Nucleus accumbens (tissue), 56 donors: ENCODE measurements at places on chromosomes 5 and 9.

- DNase-seq: no peak
Measured at GRCh38 chr9:113488490-113488889, 25.0 kb downstream of the RGS3 start.

DNA sequence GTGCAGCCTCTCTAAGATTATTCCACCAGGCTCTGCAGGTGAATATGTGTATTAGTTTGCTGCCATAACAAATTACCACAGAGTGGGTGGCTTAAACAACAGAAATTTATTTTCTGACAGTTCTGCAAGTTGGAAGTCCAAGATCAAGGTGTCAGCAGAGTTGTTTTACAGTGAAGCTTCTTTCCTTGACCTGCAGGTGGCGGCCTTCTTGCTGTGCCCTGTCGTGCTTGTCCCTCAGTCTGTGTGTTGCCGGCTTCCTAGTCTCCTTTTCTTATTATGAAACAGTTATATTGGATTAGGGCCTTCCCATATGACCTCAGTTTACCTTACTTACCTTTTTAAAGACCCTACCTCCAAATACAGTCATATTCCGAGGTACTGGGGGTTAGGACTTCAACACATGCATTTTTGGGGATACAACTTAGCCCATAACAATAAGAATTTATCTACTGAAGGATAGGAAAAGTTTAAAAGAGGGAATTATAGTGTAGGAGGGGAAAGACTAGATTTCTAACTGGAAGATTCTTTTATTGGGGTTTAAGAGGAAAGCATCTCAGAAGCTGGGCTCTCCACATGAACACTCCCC is 97.4 kb downstream of the OSTF1 start:
- no peak for DNase-seq

DNA sequence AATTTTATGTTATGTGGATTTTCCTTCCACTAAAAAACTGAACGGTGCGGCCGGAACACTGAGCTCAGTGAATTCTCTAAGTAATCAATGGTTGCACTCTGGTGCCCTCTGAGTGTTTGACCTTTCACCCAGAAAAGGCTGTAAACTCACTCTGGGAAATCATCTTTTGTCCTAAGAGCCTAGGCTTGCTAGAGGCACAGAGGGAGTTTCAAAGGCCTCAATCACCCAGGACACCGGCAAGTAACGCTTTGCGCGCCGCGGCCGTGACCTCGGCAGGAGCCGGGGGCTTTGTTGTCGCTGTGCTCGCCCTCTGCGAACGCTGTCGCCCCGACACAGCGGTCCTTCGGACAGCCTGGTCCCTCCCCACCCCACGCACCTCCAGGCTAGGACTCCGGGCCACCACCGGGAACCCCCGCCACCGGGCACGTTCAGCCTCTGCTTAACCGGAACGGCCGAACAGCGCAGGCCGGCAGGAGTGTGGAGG is 703 bp downstream of the ISCA1 start:
- no peak for DNase-seq

DNA sequence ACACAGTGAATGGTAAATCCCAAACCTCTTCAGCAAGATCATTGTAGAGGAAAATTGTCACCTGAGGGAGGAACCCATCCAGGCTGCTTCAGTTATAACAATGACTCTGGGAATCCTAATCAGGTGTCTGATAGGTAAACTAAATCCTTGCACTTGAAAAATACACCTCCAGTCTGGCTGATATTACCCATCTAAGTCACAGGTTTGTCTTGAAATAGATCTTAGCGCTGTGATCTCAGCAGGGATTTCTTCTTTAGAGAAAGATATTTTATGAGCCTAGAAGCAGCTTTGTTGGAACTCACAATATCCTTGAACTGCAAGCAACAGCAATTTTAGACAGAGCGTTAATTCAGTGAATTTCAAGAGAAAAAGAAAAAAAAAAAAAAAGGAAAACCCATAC is 149.7 kb downstream of the SGCD start:
- no peak for DNase-seq

DNA sequence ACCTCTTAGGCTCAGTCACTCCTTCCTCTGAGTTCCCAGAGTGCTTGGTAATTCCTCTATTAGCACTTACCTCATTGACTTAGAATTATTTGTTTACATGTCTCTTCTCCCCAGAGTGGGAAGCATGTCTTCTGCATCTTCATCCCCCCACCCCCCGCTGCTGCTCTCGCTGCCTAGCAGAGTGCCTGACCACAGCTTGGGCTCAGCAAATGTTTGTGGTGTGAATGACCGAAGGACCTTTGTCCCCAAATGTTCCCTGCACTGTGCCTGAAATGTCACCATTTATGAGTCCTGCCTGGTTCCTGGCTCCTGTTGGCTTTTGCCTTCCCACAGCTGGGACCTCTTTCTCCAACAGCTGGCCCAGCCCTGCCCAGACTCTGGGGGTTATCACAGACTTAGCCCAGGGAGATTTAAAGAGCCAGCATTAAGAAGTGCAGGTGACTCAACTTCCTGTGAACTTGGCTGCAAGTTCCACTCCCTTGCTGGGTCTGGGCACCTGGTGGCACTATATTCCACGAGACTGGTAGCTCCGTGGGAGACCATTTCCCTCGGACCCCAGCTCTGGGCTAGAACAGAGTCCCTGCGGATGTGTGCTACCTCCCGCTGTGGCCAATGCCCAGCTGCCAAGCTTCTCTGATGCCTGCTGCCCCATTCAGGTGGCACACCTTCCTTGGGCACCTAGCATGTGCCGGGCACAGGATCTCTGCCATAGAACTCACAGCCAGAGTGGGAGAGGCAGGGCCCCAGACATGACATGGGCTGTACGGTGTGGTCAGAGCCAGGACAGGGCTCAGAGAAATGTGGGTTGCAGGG is 1.8 kb upstream of the HMCN2 start:
- DNase-seq: no peak

- no peak for DNase-seq
Measured at GRCh38 chr5:56099346-56099745, 104.6 kb upstream of the IL6ST start.

GRCh38 chr5:123132316-123132715 is 43.3 kb downstream of the PRDM6 start:
- DNase-seq: no peak

DNA sequence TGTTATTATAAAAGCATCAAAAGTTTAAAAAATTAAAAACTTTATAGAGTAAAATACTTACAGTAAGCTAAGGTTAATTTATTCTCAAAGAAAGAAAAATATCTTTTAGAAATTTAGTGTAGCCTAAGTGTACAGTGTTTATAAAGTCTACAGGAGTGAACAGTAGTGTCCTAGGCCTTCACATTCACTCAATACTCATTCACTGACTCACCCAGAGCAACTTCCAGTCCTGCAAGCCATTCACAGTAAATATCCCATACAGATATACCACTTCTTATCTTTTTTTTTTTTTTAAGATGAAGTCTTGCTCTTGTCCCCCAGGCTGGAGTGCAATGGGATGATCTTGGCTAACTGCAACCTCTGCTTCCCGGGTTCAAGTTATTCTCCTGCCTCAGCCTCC is 73.1 kb upstream of the FST start:
- no peak for DNase-seq

DNA sequence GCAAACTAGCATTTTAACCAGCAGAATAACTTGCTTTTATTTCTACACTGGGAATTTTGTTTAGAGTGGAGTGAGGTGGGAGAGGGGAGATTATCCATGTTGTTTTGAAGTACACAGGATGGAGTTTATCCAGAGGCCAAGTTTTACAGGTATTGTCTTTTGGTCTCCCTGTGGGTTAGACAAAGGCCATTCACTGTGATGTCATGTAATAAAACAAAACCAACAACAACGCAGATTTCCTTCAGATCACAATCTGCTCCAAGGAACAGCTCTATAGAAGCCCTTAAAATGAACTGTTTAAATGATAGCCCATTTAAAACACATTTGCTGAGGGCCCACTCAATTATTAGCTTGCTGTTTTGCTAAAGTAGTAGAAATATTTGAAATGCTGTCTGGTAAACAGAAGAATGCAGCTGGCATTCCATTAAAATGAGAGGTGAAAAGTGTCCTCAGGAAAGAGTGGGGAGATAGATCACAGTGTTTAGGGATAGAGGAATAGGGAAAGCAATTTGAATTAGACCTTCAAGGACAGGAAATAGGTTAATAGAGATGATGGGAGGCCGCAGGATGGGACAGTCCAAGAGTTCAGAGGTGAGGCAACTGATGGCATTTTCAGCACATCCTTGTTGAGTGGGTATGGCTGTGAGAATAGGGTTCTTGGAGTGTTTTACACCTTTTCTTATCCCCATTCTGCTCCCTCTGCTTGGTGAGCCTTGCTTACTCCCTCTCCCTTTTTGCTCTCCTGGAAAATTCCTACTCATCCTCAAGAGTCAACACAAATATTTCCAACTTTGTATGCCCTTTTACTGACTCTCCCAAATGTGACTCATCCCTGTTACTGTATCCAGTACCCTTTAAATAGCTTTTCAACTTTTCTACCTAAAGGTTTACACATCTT is 140.1 kb upstream of the NR3C1 start:
- DNase-seq: no peak

DNA sequence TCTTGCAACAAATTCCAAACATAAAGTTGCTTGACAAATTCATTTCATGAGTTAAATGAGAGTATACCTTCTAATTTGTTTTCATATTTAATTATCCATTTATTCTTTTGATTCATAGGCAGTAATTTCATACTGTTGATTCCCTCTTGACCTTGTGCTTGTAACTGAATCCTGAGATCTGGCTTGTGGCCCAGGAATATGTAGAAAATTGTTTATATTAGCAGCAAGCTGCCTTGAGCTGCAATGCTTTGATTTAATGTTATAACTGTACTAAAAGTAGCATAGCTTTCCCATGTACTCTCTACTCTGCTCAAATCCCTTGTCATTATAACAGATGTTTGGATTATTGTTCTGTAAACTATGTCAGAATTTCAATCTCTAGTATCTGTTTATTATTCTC is 780.7 kb downstream of the NR2F1-AS1 start:
- no peak for DNase-seq

DNA sequence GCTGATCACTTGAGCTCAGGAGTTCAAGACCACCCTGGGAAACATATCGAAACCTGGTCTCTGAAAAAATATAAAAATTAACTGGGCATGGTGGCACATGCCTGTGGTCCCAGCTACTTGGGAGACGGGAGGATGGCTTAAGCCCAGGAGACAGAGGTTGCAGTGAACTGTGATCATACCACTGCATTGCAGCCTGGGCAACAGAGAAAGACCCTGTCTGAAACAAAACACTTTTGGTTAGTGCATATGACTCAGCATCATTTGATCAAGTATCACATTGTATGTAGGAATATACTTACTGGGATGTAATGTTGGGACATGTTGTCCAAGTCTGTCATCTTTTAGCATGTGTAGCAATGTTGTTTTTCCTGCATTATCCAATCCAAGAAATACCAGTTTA is 12.0 kb downstream of the SAR1B start:
- DNase-seq: no peak

DNA sequence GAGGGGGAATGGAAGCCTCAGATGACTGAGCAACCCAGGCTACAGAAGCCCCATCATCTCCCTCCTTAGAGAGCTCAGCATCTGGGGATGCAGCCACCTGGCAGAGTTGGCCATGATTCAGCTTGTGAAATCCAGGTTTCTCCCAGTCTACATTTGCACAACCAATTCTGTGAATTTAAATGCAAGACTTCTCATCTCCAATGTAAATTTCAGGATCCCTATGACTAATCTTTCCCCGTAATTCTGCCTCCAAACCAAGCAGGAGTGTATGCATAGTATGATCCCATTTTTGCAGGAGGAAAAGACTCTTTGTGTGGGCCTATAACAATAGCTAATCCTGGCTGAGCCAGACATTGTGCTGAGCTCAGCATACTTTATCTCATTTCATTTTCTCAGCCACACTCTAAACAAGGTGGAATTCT is 59.6 kb upstream of the IL17B start:
- no peak for DNase-seq

- DNase-seq: no peak
Measured at GRCh38 chr5:151298063-151298855, 5.3 kb downstream of the SLC36A3 start.

DNA sequence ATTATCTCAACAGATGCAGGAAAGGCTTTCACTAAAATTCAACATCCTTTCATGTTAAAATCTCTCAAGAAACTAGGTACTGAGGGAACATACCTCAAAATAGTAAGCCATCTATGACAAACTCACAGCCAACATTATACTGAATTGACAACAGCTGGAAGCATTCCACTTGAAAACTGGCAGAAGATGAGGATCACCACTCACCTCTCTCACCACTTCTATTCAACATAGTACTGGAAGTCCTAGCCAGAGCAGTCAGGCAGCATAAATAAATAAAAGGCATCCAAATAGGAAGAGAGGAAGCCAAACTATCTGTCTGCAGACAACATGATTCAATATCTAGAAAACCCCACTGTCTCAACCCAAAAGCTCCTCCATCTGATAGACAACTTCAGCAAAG is 203.6 kb upstream of the GRAMD2B start:
- DNase-seq: no peak

DNA sequence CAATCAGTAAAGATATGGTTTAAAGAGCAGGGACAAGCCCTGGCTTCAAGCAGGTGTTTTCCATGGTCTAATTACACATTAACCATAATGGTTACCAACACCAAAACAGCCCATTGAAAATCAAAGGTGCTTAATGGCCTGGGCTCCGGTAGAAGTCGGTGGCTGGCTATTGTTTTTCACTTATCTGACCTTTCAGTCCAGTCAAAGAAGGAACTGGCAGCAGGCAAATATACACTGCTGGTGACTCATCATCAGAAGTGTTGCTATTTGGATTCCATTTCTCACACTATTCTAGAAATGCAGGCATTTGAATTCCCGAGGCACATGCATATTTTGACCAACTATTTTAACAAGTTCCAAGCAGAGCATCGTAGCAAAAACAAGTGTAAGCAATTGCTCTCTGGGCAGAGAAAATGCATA is 26.3 kb upstream of the GABRP start:
- DNase-seq: no peak

DNA sequence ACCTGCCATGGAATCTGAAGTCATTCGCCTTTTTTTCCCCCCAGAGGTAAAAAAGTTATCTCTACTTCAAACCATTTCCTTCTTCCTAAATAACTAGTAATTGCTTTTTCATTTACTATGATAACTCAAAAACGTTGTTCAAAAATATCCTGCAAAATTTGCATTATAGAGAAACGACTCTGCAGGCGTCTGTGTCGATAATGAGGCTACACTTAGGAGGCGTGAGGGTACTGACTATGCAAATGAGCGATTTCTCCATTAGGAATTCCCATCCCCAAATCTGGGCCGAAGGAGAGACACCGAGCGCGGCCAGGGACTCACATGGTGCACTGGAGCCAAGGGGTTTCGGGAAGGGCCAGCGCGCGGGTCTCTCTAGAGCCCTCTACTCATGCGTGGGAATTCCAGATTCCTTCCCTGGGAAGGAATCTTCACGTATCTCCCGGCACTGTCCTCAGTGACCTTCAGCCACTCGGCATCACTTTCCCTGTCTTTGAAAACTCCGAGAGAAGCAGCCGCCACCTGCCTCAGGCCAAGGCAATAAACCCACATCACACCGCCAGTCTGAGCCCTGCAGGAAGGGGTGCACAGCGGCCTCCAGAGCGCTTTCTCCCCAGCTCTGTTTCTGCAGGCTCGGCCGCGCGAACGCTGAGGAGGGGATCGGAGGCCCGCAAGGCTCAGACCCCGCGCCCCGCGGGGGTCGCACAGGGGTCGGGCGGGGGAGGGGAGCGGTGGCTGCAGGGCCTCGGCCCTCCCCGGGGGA is 718 bp upstream of the DENND4C start:
- peak; percentile 75 for DNase-seq

GRCh38 chr9:86405926-86406325 is 51.7 kb upstream of the TUT7 start:
- DNase-seq: no peak

GRCh38 chr9:10863476-10863875 is 250.7 kb upstream of the PTPRD start:
- no peak for DNase-seq

GRCh38 chr9:126522612-126523356 is 90.9 kb upstream of the LMX1B start:
- DNase-seq: no peak
